ENCODE measurements at places on chromosomes 3 and 15.

- DNase-seq: no peak
Observed at GRCh38 chr3:123605789-123606234, 21.0 kb upstream of the HACD2 start.

DNA sequence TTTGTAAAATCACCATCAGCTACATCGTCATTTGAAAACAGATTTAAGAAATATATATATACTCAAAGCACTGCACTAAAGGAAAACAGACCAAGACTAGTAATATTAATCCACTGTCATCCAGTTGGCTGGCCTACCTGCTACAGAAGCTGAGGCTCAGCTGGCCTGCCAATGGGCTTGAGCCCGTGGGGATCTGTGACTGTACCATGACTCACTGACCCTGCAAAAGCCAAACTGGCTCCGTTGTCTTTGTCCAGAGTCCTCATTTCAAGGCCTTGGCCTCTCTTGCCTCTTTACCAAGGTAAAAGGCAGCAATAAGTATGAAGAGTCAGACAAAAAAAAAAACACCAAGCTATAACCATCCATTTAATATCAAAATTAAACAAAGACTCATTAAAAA, 463.5 kb upstream of the RASGRP1 start:
- DNase-seq: no peak

- DNase-seq: no peak
Observed at GRCh38 chr3:195836476-195837135, 24.9 kb upstream of the MUC4 start.

DNA sequence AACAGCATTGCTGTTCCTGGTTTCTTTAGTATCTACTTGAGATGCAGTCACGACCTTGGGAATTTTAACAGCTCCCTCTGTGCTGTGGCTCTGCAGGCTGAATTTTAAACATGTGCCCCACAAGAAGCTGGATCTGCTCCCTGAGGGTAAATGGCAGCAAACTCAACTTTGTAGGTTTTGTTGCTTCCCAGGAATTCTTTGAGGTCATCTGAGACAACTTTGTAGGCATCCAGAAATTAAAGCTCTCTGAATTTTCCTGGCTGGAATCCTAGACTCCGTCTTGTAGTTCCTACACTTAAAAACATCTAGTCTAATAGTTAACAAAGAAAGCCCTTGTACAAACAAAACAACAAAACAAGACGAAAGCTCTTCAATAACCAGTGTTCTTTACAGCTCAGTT, 366.3 kb downstream of the FEZF2 start:
- DNase-seq: no peak

GRCh38 chr15:80815106-80815505, 35.9 kb downstream of the CEMIP start:
- DNase-seq: no peak
